Testis (tissue), 5 donors: ENCODE measurements at places on chromosomes 12 and 14. TPM values are rescaled to one million over a fixed set of nuclear protein-coding genes. Genes with fewer than 3 reads are reported as not detected.

- DNase-seq: no peak
Measured at GRCh38 chr12:62658910-62659309, 192.3 kb downstream of the MON2 start.

Gene RBMS2
- total RNA-seq: 12.8 TPM

DNA sequence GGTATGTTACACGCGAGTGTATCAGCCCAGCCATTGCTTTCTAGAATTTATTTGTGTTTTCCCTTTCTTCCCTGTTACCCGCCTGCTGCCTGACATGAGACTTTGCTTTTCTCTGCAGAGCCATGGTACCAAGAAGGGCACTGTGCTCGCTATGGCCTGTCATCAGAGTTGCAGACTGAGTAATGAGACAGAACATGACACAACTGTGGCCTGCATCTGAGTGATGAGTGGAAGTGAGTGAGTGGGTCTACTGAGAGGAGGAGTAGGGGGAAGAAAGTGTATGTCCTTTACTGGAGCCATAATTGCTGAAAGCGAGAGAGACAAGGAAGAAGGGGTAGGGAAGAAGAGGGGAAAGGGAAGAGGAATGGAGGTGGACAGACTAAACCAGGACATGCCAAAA lies 2.9 kb downstream of the RILPL1 start:
- DNase-seq: no peak

Gene PMCH
- not detected for total RNA-seq

DNA sequence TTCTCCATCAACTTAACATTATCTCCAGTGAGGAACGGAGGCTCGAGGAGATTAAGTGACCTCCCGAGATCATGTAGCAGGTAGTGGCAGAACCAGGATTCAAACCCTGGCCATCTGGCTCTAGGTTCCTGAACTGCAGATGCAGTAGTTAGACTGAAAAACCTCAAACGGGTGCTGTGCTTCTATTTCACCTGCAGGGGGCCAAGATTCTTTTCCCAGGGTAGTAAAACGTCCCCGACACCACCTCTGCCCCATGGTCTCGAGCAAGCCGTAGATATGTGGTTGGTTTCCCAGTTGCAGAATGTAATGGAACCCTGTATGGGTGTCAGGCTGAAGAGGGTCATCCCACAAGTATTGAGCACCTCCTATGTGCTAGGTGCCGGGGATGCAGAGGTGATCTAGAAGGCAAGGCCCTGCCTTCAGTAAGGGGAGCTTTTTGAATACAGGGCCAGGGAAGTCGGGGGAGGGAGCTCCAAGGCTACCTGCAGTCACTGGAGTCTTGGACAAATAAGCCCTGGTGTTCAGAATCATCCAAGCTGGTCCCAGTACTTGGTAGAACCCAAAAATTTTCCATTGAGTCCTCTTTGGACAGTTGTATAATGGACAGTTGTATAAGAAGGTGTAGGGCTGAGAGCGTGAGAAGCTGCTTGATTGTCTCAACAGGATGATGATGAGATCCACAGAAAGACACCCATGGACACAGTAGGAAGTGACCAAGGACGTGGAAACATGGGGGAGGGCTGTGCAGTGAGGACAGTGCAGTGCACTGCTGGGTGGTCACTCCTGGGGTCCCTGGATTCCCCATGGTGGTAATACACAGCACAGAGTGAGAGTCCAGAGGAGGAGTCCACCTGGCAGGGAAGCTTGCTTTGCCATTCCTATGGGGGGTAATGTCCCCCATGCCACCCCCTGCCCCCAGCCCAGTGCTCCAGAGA lies 197.2 kb downstream of the CHST11 start:
- no peak for DNase-seq

- DNase-seq: peak; percentile 42
Measured at GRCh38 chr12:29782871-29783772, 620 bp downstream of the TMTC1 start.

DNA sequence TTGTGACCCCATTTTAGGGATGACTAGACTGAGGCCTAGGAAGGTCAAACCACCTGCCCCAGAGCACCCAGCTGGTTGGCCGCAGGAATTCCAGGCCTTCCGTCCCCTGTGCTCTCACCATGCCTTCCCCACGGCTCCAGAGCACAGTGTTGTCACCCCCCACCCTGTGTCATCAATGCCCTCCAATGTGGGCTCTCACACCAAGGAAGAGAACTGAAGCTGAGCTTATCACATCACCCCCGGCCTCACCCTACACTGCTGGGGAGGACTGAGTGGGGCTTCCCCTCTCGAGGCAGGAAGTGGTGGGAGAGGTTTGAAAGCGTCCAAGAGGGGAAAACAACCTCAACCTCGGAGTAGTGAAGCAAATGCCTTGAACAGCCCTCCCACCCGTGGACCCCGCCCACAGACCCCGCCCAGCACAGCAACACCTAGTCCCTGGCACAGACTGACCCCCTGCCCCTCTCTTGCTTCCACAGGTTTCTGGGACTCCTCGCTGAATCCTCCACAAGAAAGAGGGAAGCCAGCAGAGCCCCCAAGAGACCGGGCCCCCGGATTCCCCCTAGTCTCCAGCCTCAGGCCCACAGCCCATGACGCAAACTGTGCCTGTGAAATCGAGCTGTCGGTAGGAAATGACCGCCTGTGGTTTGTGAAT lies 97.2 kb downstream of the LGMN start:
- peak; percentile 51 for DNase-seq

Gene BHLHE41
- total RNA-seq: 13.9 TPM

GRCh38 chr12:129258781-129259318 lies 405.6 kb downstream of the GLT1D1 start:
- no peak for DNase-seq

Gene CRIP1
- total RNA-seq: 4.4 TPM
